CD4-positive, CD25-positive, alpha-beta regulatory T cell (primary cell): ENCODE measurements at places on chromosomes 7 and 10.

- no peak for DNase-seq
Observed at GRCh38 chr10:44650691-44651661, 260.2 kb upstream of the TMEM72 start.

DNA sequence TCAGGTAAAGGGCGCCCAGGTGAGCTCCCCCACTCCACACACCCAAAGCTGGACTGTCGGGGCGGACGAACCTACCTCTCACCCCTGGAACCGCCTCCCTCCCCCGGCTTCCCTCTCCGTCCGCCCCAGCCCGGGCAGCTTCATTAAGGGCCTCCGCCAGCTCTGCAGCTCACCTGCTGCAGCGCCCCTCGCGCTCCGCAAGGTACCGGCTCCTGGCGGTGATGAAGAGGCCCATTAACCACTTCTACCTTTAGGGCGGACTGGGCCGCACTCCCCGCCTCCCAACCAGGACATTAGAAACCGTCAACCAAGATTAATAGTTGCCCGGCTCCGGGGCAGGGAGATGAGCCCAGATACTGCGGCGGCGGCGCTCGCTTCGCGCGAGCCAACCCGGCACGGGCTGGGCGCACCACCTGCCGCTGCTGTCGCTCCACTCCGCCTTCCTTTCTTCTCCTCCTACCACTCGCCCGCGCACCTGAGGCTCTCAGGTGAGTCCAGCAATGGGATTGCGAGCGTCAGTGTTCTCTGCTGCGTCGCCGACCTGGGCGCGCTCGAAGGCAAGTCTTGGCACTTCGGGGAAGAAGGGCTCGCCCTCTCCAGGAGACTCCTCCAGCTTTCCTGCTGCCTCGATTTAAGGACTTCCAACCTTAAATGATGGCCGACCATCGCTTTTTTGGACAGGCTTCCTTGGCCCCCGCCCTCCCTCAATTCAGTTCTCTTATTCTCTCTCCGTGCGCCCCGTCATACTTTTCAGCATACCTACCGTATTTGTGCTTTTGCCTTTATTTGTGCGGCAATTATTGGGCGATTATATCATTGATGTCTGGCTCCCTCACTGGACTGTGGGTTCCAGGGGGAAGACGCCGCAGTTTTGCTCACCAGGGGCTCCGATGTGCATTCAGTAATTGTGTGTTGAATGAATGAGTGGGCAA, 13.6 kb upstream of the KAZALD1 start:
- no peak for DNase-seq

- DNase-seq: no peak
Observed at GRCh38 chr7:54946271-54946670, 72.5 kb upstream of the EGFR start.

DNA sequence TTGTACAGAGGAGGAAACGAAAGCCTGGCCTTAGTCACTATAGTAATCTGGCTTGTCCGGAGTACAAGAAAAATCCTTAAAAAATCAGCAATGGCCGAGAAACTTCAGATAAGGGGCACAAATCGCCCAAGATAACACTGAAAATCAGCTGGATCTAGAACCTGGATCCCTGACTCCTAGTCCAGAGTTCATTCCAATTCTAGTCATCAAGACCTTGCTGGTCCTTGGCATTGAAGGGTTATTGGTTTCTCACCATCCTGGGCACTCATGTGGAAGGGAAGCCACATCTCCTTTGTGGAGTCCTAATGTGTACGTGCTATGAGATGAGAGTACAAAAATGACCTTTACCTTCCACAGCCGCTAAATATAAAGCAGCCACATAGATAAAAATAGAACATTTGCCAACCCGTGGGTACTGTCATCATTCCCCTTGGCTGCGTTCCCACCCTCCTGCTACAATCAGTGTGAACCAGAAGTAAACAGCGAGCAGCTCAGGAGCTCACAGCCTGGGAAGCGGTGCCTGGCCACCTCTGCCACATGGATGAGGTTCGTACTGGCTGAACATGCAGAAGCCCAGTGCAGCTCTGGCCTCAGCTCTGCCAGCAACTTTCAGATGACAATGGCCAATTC, 116.0 kb upstream of the PDLIM1 start:
- no peak for DNase-seq

DNA sequence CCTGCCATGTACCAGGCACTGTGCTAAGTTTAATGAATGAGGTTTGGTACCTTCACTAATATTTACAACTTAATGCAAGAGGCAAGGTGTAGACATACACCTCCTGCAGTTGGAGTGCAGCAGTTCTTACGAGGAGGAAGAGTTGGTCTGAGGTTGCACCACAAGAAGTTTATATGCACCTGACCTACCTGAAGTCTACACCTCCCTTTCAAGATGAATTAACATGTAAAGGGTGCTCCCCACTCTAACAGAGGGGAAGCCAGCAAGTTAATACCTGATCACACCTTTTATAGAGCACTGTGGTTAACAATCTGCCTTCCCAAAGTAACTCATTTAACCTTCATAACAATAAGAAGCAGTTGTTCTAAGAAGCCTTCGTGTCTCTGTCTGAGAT, 120.0 kb downstream of the LYZL1 start:
- no peak for DNase-seq

DNA sequence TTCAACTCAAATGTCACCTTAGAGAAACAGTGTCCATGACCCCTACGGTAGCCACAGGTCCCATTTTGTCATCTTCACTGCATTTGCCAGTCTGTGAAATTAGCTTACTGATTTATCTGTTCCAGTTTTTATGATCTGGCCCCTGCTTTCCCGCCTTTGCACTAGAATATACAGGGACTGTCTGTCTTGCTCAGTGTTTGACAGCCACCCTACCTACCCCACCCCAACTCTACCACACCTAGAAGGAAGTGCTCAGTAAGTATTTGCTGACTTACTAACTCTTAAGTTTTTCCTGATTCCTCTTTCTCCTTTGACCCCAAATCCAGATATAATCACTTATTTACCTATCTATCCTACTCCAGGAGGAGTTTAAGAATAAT, 49.5 kb downstream of the CREB3L2 start:
- no peak for DNase-seq

DNA sequence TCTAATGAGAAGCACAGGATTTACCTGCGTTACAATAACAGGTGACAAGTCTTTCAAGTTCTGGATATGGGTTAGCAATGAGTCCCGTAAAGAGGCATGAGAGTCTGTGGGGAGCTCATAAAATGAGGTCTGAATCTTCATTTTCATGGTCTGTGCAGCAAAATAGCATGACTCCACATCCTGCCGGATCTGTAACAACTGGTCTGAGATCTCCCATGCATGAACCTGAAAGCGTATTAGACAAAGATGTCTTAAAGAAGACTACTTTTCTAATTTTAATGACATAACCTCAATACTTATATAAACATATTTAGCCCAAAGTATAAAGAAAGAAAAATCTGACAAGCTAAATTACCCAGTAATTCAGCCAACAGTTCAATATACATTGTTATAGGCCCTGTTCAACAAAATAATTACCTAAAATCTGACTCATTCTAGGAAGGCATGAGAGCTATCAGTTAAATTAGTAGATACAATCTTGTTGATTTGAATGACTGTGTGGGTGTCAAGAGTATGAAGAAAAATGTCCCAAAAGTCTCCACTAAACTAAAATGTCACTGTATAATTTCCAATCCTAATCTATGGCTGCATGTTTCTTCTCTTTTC, 36.9 kb downstream of the TNPO3 start:
- DNase-seq: peak; percentile 11
